ENCODE measurements at places on chromosomes 11 and 22. TPM values are rescaled to one million over a fixed set of nuclear protein-coding genes. Genes with fewer than 3 reads are reported as not detected.

GRCh38 chr11:34886609-34887008 is 29.6 kb downstream of the APIP start:
- DNase-seq = no peak
- no peaks in the 10 kb centered on the region for H3K27me3 ChIP-seq
- no peak overlapping the region for H3K4me3 ChIP-seq
- H3K27ac ChIP-seq = no peak overlapping the region
- H3K4me1 ChIP-seq = no peaks in the 10 kb centered on the region

MN1 gene
- 0.39 TPM for total RNA-seq

- H3K36me3 ChIP-seq = no peaks in the 10 kb centered on the region
- H3K27ac ChIP-seq = no peak overlapping the region
These were observed 1.9 kb upstream of the GRAP2 start for GRCh38 chr22:39898997-39899396.

DNA sequence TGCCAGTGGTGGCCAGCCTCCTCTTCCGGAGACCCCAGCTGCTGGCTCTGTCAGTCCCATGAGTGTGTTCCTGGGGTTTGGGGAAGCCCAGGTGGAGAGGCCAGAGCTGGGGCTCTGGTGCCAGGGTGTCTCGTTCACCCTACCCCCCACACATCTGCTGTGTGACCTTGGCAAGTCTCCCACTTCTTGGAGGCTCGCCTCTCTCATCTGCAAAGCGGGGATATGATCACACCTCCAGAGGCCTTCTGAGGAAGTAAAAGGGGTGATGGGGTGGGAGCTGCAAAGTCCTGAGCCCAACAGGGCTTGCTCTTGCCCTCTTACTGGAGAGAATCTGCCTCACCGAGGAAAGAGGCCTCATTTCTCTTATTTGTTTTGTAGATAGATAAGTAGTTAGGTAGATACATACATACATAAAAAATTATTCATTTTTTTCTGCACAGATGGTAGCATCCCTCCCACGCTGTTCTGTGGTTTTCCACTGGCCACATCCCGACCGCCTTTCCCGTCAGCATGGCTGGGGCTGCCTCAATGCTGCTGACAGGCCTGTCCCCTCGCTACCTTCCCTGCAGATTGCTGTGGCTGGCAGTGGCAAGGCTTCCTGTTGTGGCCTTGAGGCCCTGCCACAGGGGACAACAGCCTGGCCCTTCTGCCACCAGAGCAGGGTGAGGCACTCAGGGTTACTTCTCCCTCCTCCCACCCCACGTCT is 23.9 kb downstream of the MYO7A start:
- H3K4me3 ChIP-seq = no peak overlapping the region
- no peaks in the 10 kb centered on the region for H3K36me3 ChIP-seq
- H3K27ac ChIP-seq = peak overlapping the region; percentile 29
- peaks cover 37% of the 10 kb centered on the region for H3K4me1 ChIP-seq
- DNase-seq = peak; percentile 46
